ENCODE measurements at places on chromosomes 5 and 9. TPM values are rescaled to one million over a fixed set of nuclear protein-coding genes. Genes with fewer than 3 reads are reported as not detected.

Gene SLC6A7
- polyA plus RNA-seq, result not detected

Gene ARHGEF28
- 55.7 TPM for polyA plus RNA-seq

Gene SPINK6
- 2.5 TPM for polyA plus RNA-seq

Gene SV2C
- not detected for polyA plus RNA-seq

Gene DNAJC21
- polyA plus RNA-seq, result 20.7 TPM

Gene C5orf52
- polyA plus RNA-seq, result not detected

Gene TAF1L
- polyA plus RNA-seq, result not detected

Gene ENTREP1
- polyA plus RNA-seq, result 0.24 TPM

Gene BAAT
- polyA plus RNA-seq, result 0.04 TPM

Gene WWC1
- polyA plus RNA-seq, result 18.1 TPM

Gene ADAMTSL2
- polyA plus RNA-seq, result not detected

Gene ENC1
- polyA plus RNA-seq, result 14.5 TPM

Gene C1QTNF2
- 0.34 TPM for polyA plus RNA-seq

Gene TPPP
- 0.16 TPM for polyA plus RNA-seq

Gene SLC12A2
- polyA plus RNA-seq, result 2.6 TPM

Gene PLAC8L1
- polyA plus RNA-seq, result 0.27 TPM

Gene SLC23A1
- not detected for polyA plus RNA-seq

Gene CDC26
- 78.3 TPM for polyA plus RNA-seq

Gene ATP10B
- polyA plus RNA-seq, result not detected

Gene FAT2
- 26.4 TPM for polyA plus RNA-seq

Measured in foreskin keratinocyte (primary cell).